ENCODE measurements at places on chromosomes 16 and 17.

DNA sequence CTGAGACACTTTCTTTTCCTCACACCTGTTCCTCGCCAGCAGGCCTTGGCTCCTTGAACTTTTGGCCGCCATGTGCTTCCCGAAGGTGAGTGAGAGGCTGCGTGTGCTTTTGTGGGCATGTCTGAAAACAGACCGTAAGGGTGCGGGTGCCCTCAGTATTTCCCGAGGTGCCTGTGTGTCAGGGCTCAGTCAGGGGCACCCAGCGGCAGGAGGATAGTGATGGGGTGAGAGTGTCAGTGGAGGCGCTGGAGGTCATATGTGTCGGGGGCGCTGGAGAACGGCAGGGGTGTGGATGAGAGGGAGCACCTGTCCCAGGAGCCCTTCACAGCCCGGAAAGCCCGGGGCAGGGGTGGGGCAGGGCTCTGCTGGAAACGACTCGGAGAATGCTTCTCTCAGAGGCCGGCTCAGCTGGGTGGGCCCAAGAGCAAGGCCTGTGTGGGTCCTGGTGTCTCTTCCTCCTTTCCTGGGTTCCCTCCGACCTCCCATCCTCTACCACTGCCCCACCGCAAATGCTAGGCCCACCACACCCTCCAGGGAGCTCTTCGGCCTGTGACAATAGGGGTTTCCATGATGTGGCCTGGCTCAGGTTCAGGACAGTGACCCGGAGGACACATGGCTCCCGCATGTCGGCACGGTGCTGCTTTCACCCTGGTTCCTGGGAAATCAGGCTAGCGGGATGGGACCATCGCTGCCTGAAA lies 451 bp downstream of the IL32 start:
- H3K27ac ChIP-seq = peak overlapping the region; percentile 51
- DNase-seq = no peak
- H3K4me3 ChIP-seq = peak overlapping the region; percentile 7
- peaks cover 30% of the 10 kb centered on the region for H3K4me1 ChIP-seq
- no peaks in the 10 kb centered on the region for H3K36me3 ChIP-seq

DNA sequence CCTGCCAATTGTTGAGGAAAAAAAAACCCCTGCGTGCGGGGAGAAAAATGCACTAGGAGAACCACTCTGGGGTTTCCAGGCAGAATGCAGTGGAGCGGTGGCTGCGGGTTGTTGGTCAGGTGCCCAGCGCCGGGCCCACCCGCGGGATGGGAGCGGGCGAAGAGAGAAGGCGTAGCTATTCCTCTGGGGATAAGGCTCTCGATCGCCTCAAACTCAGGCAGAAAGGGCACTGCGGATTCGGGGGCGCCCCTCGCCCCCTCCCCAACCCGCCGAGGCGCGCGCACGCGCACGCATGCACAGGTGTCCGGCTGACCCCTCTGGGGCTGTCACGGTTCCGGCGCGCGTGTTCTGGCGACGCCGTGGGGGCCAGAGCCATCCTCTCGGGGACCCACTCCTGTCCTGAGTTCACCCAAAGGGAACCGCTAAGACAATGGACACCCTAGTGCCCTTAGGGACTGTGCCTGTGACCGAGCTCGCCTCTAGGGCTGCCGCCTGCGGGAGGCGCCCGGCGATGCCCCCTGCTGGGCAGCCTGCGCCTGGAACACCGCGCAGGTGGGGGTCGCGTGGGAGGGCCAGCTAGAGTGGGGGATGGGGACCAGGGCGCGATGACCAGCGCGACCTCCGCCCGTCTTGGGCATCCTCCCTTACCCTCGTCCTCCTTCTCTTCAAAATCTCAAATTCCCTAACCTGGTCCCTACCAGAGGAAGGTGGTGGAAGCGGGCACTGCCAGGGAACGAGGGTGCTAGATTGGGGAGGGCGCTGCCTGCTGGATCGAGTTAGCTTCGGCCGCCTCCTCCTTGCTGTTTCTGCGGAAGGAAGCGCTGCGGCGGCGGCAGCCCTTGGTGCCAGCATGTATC lies 14.4 kb upstream of the CBX8 start:
- H3K27ac ChIP-seq = no peak overlapping the region
- H3K4me3 ChIP-seq = peak overlapping the region; percentile 44
- no peaks in the 10 kb centered on the region for H3K36me3 ChIP-seq
- DNase-seq = no peak
- peaks cover 68% of the 10 kb centered on the region for H3K4me1 ChIP-seq

GRCh38 chr17:50260501-50260911 lies 13.8 kb upstream of the TMEM92 start:
- no peaks in the 10 kb centered on the region for H3K36me3 ChIP-seq
- H3K27me3 ChIP-seq = no peaks in the 10 kb centered on the region
- no peak overlapping the region for H3K27ac ChIP-seq
- DNase-seq = no peak

- no peaks in the 10 kb centered on the region for H3K36me3 ChIP-seq
- no peak overlapping the region for H3K4me3 ChIP-seq
Measured at GRCh38 chr17:4777969-4778760, 6.5 kb downstream of the TM4SF5 start.

DNA sequence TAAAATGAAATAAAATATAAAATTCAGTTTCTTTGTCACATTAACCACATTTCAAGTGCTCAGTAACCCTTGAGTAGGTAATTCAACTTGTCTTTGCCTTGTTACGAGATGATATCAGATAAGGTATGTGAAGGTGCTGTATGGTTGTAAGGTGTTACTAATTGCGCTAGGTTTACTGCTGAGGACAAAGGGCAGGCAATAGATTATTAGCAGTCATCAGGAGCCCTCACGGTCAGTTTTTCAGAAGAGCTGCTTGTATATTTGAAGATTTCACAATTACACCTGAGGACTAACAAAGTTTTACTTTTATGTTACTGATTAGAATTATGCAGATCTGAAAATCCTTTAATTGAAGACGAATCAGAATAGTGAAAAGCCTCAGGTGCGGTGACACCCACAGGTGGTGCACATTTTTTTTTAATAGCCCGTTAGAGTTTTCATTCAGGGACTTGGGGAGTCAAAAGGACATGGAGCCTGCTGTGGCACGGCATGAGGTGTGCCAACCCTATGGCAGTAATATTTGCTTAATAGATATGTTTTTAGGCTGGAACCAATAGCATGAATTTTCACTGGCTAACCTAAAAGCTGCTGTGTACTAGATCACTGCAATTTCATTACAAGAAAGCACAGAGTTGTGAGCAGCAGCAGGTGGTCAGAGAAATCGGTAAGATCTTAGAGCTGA lies 16.4 kb downstream of the NDEL1 start:
- no peak overlapping the region for H3K4me3 ChIP-seq
- peaks cover 56% of the 10 kb centered on the region for H3K36me3 ChIP-seq
- DNase-seq = no peak
- H3K27me3 ChIP-seq = no peaks in the 10 kb centered on the region
- no peaks in the 10 kb centered on the region for H3K4me1 ChIP-seq
- no peak overlapping the region for H3K27ac ChIP-seq

DNA sequence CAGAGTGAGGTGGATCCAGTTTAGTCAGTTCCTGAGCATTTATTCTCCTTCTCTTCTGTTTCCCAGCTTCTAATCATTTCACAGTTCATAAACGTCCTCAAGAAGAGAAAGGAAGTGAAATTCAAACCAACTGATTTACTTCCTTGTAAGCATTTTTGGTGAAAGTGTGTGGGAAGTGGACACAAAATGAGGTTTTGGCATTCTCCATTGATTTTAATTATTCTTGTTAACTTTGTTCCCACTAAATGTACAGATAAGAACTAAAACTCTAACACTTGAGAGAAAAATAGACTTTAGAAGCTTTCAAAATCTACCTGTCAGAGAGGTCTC lies 42.7 kb upstream of the CORO6 start:
- no peak overlapping the region for H3K27ac ChIP-seq
- no peaks in the 10 kb centered on the region for H3K27me3 ChIP-seq
- peaks cover 10% of the 10 kb centered on the region for H3K36me3 ChIP-seq

GRCh38 chr17:18021372-18021771 lies 17.6 kb downstream of the ATPAF2 start:
- H3K27ac ChIP-seq = no peak overlapping the region
- DNase-seq = no peak
- no peak overlapping the region for H3K4me3 ChIP-seq
- H3K36me3 ChIP-seq = no peaks in the 10 kb centered on the region

All from esophagus squamous epithelium (tissue), 5 donors.